ENCODE measurements at places on chromosomes 16 and 17. TPM values are rescaled to one million over a fixed set of nuclear protein-coding genes. Genes with fewer than 3 reads are reported as not detected.

The ODAD4 gene
- total RNA-seq = 0.85 TPM

The CHP2 gene
- not detected for total RNA-seq

The TMEM132E gene
- not detected for total RNA-seq

The KRTAP4-9 gene
- not detected for total RNA-seq

The CHST4 gene
- total RNA-seq = not detected

The OR3A3 gene
- total RNA-seq = not detected

The TEX19 gene
- not detected for total RNA-seq

The TP53TG3C gene
- total RNA-seq = not detected

Measured in activated T-helper 2 cell treated with anti-CD3 and anti-CD28 coated beads, Interferon-gamma antibody, Interleukin-2, Interleukin-4, amounts not matched to agents 10 μg/mL and 5 μg/mL and 100 μg/mL, durations not matched to agents 14 hours and 24 hours and 36 hours (primary cell).